ENCODE measurements at places on chromosomes 11 and 22. TPM values are rescaled to one million over a fixed set of nuclear protein-coding genes. Genes with fewer than 3 reads are reported as not detected.
A peak's percentile ranks its signal among the peaks of the same experiment; 100 is the strongest.

- no peaks in the 10 kb centered on the region for H3K36me3 ChIP-seq
- DNase-seq = no peak
- no peak overlapping the region for H3K4me3 ChIP-seq
- H3K27me3 ChIP-seq = no peaks in the 10 kb centered on the region
- H3K4me1 ChIP-seq = no peaks in the 10 kb centered on the region
- H3K27ac ChIP-seq = peak overlapping the region; percentile 16
These were observed 80.7 kb downstream of the CABIN1 start for GRCh38 chr22:24091551-24092420.

GRCh38 chr11:111397034-111397433, 18.0 kb upstream of the POU2AF1 start:
- H3K4me3 ChIP-seq = no peak overlapping the region
- H3K27me3 ChIP-seq = no peaks in the 10 kb centered on the region
- no peak for DNase-seq
- H3K27ac ChIP-seq = no peak overlapping the region

DNA sequence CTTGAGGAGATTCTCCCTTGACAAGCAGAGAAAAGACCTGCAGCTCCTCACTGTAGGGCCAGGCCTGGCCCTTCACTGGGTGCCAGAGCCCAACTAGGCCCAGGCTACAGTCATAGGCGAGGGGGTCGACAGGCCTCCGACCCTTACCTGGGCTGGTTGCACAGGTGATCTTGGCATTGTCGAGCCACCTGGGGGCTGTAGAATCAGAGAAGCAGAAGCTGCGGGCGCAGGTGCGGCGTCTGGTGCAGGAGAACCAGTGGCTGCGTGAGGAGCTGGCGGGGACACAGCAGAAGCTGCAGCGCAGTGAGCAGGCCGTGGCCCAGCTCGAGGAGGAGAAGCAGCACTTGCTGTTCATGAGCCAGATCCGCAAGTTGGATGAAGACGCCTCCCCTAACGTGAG, 6.9 kb upstream of the RAB1B start:
- no peaks in the 10 kb centered on the region for H3K36me3 ChIP-seq
- no peak overlapping the region for H3K4me3 ChIP-seq
- H3K4me1 ChIP-seq = no peaks in the 10 kb centered on the region
- no peak for DNase-seq

GRCh38 chr11:65662799-65663638, at the start of gene RELA:
Gene RELA, minus strand, starts transcription at chr11:65662916. Its CDS starts 84 bp downstream, at chr11:65662832.
- peaks cover 14% of the 10 kb centered on the region for H3K4me1 ChIP-seq
- H3K27ac ChIP-seq = peak within 1 kb of the TSS; percentile 99
- no peaks in the 10 kb centered on the region for H3K27me3 ChIP-seq
- H3K36me3 ChIP-seq = peaks cover 31% of the 10 kb centered on the region

- no peaks in the 10 kb centered on the region for H3K27me3 ChIP-seq
- no peak for DNase-seq
- H3K36me3 ChIP-seq = peaks cover 5% of the 10 kb centered on the region
- H3K4me1 ChIP-seq = no peaks in the 10 kb centered on the region
- H3K4me3 ChIP-seq = no peak overlapping the region
These were observed 217.0 kb downstream of the NAV2 start for GRCh38 chr11:19929655-19930054.

APOBEC3B gene
- total RNA-seq = 1.0 TPM

TIGD3 gene
- total RNA-seq = not detected

NNMT gene
- total RNA-seq = 139 TPM
